Activated B cell treated with CpG ODN at 0.5 μM for 24 hours (primary cell): ENCODE measurements at places on chromosomes 5 and 9.

- no peak for DNase-seq
These were observed 74.9 kb upstream of the HMHB1 start for GRCh38 chr5:143737062-143737461.

- no peak for DNase-seq
These were observed 3.7 kb upstream of the PJA2 start for GRCh38 chr5:109413458-109413857.

GRCh38 chr5:149605998-149606724, 24.9 kb downstream of the ARHGEF37 start:
- no peak for DNase-seq

- DNase-seq: no peak
These were observed 57.5 kb downstream of the CDH6 start for GRCh38 chr5:31251032-31251431.

GRCh38 chr5:169024421-169024820, 276.5 kb downstream of the SLIT3 start:
- DNase-seq: no peak

DNA sequence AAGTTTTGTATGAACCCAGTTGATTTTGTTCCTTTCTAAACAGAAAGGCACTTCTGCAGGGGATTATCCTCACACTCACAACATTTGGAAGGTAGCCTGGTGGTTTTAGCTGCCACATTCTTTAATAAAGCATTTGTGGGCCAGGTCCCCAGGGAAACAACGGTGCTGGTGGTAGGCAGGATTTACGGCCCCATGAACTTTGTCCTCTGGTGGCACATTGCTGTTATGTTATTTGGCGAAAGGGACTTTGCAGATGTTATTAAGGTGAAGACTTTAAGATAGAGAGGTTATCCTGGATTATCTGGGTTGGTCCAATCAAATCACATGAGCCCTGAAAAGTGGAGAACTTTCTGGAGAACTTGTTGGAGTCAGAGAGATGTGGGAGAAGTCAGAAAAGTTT, 86.3 kb upstream of the C9orf72 start:
- no peak for DNase-seq

- DNase-seq: no peak
These were observed 12.7 kb downstream of the PRRC1 start for GRCh38 chr5:127529904-127530682.

DNA sequence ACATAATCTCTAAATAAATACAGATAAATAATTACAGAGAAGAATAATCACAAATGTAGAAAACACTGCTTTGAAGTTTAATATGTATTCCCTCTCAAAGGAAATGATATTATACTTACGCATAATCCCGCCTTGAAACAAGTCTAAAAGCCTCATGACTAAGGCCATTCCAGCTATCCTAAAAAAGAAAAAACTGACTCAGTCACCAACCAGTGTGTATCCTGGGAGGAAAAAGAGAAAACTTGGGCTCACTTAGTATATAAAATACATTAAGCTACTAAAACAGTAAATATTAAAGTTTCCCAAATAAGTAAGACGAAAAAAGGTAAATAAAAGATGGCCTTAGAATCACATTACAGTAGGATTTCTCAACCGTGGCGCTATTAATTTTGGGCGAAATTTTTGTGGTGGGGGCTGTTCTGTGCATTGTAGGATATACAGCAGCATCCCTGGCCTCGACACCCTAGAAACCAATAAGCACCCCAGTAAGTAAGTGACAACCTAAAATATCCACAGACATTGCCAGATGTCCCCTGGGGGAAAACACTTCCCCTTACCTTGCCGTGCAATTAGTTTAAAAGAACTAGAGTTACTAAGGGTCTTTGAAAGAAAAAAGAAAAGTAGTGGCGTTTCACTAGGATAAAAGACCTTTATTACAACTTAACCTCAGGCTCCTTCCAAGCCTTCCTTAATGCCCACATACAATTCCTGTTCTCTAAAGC, 1.1 kb downstream of the HSPA9 start:
- DNase-seq: no peak

DNA sequence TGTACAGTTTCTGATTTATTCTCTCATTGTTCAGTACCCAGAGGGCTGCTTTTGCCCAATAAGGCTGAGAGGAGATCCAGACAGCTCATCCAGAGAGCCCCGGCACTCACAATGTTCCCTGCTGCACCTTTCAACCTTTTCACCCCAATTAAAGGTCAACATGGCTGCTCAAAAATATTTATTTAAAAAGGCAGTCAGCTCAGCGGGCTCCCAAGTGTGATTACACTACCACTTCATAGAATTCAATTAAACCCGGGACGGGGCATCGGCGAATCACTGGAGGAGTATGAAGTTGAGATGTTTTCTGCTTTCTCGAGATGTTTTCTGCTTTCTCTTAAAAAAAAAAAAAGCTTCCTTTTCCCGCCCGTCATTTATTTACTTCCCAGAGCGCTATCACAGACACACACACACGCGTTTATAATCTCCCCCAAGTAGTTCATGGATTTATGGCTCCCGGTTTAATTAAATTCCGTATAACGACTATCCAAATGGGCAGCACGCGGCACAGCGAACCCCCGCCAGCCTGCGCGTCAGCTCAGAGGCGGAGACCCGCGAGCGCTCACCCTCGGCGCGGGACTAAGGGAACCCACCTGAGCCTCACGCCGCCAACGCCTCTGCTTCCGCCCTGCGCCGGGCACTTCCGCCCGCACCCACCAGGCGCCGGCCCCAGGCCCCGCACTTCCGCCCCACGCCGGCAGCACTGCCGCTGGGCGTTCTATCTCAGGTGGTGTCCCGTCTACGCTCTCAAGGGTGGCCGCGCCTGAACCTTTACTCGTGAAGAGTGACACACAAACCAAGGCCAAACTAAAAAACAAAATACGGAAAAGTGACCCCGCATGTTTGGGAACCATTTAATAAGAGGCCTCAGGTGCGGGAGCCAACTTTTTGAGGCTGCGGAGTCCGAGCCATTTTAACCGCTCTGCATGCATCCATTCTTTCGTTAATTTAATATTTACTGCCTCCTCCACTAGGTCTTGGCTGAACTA, at the start of gene C5orf63:
TSS of gene C5orf63 (minus strand) at position 642 of the 986 bp plus-strand sequence. CDS start 14,507 bp downstream, outside the sequence.
- DNase-seq: peak; percentile 77

DNA sequence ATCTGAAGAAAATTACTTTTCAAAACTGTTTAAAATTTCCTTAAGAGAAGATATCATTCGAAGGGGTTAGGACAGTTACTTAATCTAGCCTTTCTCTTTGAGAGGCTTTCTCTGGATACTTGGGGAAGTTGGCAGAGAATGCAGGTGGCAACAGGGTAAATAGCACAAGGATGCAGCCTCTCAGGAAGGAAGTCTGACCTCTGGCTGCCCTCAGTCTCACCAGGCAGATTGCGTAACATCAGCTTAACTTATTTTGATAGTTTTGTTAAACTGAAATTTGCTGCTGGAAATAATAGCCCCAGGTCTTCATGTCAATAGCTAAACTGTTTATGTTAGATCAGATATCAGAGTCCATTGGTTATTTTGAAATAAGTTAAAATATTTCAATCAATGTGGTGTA, 20.4 kb downstream of the CCDC192 start:
- no peak for DNase-seq

GRCh38 chr9:24824607-24825006, 278.9 kb upstream of the IZUMO3 start:
- no peak for DNase-seq

DNA sequence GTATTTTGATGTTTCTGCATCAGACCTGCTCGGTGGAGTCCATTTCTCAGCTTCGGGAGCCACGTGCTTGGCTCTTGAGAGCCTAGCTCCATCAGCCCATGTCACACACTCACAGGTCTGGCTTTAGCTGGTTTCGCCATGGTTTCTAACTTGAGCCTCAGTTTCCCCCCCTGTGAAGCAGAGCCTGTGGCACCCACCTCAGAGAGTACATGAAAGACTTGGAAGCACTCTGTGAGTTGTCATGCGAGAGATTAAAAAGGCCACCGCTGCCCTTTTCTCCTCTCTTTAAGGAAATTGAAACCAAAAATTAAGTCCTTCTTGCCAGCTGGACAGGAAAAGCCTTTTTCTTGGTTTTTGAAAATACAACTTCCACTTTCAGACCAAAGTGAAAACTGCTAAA, 8.8 kb downstream of the TENT4A start:
- DNase-seq: no peak

DNA sequence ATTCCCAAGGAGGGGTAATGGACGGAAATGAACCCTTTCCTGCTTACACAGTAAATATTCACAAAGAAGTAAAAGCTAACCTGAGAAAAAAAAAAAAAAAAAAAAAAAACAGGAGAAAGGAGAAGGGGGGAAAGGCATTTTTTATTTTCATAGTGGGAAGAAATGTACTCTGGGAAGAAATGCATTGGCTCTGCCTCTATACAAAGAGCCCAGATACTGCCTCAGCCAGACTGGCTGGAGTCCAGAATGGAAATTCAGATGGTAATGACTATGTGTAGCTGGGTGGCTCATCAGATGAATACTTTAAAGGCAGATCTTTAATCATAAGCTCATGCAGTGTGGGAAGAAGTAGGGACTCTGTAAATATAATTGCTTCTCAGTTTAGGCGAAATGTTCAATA, 124.9 kb upstream of the ZNF608 start:
- no peak for DNase-seq

- DNase-seq: no peak
These were observed 7.4 kb upstream of the CDK5RAP2 start for GRCh38 chr9:120587328-120587727.

DNA sequence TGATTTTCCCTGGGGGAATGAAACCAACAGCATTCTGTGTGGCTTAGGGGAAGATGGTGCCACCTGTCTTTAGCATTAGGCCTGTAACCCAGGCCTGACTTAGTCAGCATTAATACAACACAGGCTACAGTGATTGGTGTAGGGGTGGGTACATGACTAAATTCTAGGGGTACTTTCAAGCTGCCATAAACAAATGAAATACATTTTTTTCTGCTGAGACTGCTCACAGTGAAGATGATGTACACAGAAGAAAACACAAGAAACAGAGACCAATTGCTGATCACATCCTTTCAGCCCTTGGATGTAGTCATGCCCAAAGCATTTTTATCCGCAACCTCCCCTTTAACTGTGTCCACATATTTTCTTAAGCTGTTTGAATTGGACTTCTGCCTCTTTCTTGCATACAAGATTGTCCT, 527.2 kb downstream of the KCTD16 start:
- no peak for DNase-seq

DNA sequence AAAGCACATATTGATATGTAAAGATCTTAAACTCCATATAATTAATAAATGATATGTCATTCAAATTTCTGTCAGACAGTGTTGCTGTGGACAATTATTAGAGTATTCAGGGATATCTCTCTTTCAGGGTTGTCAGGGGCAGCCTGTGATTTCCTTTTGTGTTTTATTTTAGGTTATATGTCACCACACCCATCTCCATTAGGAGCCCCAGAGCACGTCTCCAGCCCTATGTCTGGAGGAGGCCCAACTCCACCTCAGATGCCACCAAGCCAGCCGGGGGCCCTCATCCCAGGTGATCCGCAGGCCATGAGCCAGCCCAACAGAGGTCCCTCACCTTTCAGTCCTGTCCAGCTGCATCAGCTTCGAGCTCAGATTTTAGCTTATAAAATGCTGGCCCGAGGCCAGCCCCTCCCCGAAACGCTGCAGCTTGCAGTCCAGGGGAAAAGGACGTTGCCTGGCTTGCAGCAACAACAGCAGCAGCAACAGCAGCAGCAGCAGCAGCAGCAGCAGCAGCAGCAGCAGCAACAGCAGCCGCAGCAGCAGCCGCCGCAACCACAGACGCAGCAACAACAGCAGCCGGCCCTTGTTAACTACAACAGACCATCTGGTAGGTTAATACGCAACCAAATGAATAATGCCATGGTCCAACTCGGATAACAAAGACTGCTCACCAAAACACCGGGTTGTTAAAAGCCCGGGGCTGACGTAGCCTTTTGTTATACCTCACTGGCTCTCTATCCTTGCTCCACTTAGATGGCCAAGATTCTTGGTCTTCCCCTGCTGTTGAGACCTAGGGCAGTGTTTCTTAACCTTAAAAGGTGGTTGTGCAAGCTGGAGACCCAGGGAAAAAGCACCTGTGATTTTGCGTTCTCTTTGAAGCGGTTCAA, 24.4 kb downstream of the SMARCA2 start:
- DNase-seq: no peak

DNA sequence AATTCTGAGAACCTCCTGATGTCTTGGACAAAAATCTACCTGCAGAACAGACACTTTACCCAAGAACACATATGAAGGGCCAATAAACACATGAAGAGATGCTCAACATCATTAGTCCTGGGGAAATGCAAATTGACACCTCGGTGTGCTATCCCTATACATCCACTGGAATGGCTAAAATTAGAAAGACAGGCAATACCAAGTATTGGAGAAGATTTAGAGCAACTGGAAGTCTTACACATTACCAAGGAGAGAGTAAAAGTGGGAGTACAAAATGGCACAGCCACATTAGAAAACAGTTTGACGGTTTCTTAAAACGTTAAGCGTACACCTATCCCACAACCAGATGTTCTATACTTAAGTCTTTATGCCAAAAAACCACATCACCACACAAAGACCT, 3.3 kb upstream of the TDRD7 start:
- no peak for DNase-seq

DNA sequence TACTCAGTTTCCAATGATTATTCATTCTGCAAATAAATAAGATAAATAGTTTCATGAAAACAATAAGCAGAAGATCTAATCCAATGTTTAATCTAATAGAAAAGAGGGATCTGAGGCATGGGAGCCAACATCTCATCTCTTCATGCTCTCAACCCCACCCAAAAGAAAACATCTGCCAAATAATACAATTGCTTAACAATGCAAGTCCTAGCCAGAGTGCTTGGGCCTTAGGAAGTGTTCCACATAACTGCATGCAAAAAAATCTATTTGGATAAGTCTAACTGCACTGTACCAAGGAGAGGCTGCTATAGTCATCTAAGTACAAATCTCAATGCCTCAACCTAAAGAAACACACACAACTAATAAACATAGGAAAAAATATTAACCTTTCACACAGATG, 606.0 kb downstream of the CDH9 start:
- DNase-seq: no peak

DNA sequence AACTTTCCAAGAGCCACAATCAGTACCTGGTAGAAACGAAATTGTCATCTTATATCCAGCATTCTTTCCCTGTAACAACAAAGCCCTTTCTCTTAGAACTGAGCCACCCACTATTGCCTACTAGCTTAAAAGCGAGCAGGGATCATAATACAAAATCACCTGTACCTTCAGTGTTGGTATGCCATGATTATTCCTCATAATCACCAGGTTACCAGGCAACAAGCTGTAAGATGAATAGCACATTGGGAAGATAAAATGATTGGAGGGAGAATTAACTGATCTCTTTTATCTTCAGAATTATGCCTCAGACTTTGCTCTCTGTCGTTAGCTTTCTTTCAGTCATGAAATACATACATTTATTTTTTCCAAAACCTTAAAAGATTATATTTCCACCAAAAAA, 345.6 kb downstream of the PRELID2 start:
- no peak for DNase-seq

- DNase-seq: no peak
These were observed 12.0 kb downstream of the ADRA1B start for GRCh38 chr5:159928122-159928909.

GRCh38 chr9:133165452-133165730, 1.7 kb upstream of the GBGT1 start:
- DNase-seq: no peak
